ENCODE measurements at places on chromosomes 1 and 21.

- DNase-seq: no peak
Measured at GRCh38 chr1:156143765-156144489, 9.5 kb upstream of the SEMA4A start.

DNA sequence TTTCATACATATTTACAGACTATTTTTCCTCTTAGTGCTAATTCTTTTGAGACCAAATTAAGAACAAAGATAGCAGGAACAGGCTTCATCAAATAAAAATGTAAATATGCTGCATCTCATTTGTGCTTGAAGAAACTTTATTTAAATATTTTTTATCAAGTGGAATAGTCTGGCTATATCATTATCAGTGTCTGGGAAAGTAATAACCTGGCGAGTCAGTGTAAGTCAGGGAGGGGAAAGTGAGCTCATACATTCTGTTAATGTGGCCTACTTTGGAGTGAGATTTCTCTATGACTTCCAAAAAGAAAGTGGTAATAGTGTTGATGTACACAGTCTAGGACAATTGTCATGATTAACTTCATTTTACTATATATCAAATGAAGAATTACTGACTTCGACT lies 1045.1 kb downstream of the ADGRL2 start:
- no peak for DNase-seq

DNA sequence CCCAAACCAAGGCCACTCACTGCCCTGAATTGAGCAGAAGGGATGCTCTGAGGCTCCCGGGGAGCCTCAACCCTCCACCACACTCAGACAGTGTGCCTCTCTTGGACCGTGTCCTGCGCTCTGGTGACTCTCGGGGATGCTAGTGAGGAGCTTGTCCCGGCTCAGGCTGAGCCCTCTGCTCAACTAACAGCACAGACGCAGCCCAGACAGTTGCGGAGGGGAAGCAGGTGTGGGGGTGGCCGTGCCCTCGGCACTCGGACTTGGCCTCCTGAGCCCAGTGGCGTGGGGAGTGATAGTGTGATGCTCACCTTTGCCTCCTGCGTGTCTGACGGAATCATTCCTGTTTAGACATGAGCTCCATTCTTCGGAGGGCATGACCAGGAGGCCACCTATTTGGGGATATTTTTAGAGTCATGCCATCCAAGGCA lies 15.4 kb upstream of the SLC19A1 start:
- no peak for DNase-seq

GRCh38 chr1:154975409-154976059 lies 1.1 kb downstream of the CKS1B start:
- no peak for DNase-seq

GRCh38 chr1:212346601-212347000 lies 61.4 kb downstream of the PPP2R5A start:
- DNase-seq: no peak

DNA sequence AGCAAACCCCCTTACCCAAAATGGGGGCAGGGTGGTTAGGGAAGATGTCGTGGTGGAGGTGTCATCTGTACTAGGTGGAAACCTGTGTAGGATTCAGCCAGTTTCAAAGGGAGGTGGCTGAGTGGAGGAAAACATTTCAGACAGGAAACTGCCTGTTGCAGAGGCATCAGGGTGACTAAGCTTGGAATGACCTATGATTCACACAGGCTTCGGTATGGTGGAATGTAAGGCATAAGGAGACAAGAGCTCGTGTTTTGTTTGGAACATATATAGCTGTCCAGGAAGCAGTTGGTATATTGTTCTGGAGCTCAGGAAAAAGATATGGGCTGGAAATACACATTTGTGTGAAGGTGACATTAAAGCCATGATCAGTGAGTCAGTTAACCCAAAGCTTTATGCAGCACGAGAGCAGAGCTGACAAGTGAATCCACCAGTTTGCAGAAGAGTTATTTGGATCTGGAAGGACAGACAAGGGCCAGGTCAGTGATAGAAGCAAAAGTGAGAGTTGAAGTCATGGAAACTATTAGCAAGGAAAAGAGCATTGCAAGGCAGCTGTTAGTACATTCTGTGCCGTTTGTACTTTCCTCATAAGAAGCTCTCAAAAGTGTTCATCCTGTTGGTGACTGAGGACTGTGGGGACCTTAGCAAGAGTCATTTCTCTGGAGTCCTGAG lies 12.2 kb downstream of the UTP25 start:
- DNase-seq: no peak

DNA sequence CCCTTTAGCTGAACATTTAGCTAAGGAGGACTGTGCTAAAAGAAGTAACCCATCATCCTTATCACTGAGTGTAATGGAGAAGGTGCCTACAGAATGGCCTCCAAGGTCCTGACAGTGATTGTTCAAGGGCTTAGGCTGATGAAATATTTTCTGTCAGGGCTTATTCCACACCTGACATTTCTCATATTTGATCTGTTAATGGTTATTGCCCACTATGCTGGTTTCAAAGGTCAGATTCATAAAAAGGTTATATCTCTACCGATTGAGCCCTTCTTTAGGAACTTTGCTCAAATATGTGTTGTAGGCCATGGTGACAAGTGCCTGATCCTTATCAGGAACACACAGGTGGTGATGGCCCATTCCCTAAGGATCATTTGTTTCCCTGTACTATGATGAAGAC lies 766.4 kb upstream of the ADGRL2 start:
- no peak for DNase-seq

GRCh38 chr21:45463871-45464270 lies 58.9 kb downstream of the COL18A1 start:
- DNase-seq: no peak

- DNase-seq: no peak
Measured at GRCh38 chr1:10564063-10564462, 89.3 kb downstream of the PEX14 start.

- DNase-seq: no peak
Measured at GRCh38 chr1:167720965-167721616, 691 bp upstream of the MPZL1 start.

Measured in iPS-NIHi11 (cell line).